Stimulated activated CD4-positive, alpha-beta T cell treated with anti-CD3 and anti-CD28 coated beads, Interleukin-1b, Interleukin-23, amount 100 ng/mL, for 1 hour (primary cell): ENCODE measurements at places on chromosomes 2 and 18.

GRCh38 chr2:161344692-161345091, 36.5 kb downstream of the PSMD14 start:
- DNase-seq = no peak

DNA sequence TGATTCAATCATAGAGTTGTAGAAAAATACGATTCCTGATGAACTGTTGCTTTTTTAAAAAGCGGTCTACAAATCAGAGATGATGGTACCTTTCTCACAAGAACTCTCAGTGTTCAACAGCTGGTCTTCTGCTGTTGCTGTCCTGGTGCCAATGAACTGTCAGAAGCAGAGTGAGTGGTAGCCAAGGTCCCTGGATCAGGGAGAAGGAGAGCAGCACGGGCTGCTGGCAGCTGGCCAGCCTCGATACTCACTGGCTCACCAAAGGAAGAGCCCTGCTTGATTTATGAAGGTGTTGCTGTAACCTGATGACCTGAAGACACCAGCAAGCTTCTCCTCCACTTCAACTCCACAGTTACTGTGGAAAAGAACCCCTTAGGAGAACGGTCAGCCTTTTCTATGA, 300.8 kb upstream of the SOX11 start:
- DNase-seq = no peak

- DNase-seq = no peak
These were observed 11.5 kb downstream of the NPC1 start for GRCh38 chr18:23574611-23575308.

GRCh38 chr2:28617502-28618184, 121.8 kb downstream of the PLB1 start:
- DNase-seq = no peak

- no peak for DNase-seq
These were observed 149.2 kb downstream of the ARHGAP28 start for GRCh38 chr18:6878556-6879297.

DNA sequence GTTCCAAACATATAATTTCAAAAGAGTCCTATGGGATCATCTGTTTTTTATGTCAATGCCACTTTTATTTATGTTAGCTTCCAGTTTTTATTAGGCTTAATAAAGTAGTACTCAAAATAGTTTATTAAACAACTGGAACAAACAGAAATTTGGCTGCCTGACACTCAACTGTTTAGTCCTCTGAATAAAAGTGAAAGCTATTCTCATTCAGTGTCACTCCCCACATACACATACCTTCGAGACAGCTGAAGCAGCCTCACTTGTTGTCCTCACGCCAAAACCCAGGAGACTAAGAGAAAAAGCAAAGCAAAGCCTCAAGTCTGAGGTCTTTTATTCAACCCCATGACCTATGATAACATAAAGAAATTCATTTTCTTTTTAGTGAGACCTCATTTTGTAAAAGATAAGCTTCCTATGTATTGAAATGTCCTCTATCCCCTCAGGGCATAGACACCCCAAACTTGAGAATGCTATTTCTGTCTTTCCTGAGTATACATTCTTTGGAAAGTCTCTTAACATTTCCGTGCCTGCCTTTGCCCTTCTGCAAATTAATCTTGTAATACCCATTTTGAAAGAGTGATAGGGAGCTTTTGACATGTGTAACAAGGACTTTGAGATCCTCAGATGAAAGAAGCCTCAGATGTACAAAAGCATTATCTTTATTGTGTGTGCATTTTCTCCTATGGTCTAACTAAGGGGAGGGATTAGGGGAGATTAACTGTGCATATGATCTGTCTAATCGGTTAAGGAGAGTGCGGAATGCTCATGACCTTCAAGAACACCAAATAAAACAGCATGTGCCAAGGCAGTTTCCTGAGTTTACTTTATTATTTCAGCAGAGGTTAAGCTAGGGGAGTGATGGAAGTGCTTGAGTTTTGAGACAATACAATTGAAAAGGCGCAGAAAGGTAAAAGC, 1523.7 kb upstream of the PIK3C3 start:
- no peak for DNase-seq

DNA sequence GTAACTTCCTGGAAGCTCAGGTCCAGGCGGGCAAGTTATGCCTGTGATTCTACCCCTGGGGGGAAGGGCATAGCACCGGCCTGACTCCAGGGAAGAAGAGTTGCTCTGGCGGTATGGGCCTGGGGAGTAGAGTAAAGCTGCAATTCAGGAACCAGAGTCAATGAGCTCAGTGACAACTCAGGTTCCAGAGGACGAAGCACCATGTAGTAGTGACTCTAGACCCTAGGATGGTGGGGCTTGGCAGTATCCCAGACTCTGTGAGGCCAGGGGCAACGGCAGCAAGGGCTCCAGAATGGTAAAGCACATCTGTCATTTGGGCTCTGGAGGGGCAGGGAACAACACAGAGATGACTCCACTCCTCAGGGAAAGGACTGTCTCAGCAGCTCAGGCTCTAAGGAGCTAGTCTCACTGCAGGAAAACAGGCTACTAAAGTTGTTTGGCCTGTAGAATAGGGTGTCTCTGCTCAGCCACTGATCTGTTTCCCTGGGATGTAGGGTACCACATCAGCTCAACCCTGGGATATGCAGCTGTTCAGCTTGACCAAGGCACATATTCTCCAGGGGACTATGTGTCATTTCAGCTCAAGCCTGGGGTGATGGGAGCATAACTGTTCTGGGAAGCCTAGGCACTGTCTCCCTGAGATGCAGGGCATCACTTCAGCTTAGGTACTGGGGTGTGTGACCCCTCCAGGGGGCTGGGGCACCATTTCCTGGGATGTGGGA, 36.2 kb upstream of the RHOB start:
- no peak for DNase-seq

GRCh38 chr2:141506135-141506534, 624.7 kb downstream of the LRP1B start:
- no peak for DNase-seq

DNA sequence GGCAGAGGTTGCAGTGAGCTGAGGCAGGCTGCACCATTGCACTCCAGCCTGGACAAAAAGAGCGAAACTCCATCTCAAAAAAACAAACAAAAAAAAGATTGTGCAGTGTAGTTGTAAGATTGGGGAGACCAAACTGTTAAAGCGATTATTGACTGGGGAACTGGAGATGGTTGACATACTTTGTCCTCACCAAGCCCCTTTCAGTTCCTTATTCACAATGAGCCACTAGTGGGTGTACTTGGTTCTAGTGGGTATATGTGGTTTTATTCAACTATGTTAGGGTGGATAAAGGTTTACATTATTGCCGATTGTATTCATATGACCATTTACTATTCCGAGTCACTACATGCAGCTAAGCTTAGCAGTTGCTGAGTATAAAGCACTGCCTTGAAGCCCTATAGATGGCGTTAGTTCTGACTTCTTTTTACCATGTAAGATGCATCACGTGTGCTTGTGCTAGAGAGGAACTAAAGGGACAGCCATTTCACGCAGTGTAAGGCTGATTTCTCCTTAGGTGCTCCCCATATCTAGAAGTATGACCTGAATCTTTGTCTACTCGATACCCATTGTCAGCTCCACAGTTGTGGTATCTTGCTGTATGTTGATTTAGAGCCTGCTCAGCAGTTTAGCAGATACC, 12.1 kb downstream of the EIF4E2 start:
- DNase-seq = no peak

- no peak for DNase-seq
These were observed 105.4 kb upstream of the PIK3C3 start for GRCh38 chr18:41849632-41850031.

- DNase-seq = no peak
These were observed 1.5 kb downstream of the GALR1 start for GRCh38 chr18:77250926-77251729.

DNA sequence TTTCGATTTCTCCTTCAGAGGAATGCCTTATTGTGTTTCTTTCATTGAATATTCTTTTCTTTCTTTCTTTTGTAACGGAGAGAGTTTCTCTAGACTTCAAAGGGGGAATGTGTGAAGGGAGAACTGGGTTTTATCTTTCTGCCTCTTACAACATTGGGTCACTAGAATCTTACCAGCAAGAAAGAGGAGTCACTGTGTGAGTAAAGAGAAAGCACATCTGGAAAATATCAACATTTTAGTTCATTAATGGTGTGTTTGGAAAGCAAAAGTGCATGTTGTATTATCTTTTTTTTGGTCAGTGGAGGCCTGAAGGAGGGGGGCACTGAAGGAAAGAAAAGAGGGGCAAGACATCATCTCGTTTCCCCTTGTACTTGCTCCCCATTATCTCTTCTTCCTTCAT, 86.6 kb upstream of the THOC1 start:
- DNase-seq = no peak

- no peak for DNase-seq
These were observed 24.9 kb downstream of the TRAPPC12 start for GRCh38 chr2:3404349-3404894.

GRCh38 chr2:18455236-18455862, 105.1 kb downstream of the RDH14 start:
- no peak for DNase-seq

GRCh38 chr2:72003124-72003523, 144.5 kb downstream of the CYP26B1 start:
- no peak for DNase-seq

DNA sequence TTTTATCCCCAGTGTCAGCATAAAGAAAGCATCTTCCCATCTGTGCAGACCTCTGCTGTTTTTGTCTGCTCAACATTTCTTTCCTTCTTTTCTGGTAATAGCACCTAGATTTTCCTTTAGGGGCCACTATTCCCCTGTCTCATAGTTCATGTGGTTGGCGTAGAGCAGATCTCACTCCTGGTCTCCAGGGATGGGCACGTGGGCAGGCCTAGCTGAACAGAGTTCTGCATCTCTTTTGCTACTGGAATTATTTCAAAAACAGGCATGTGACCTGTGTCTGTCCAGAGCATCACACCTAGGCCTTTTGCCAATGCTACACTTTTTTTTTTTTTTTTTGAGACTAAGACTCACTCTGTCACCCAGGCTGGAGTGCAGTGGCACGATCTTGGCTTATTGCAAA, 17.7 kb upstream of the ICOS start:
- no peak for DNase-seq

DNA sequence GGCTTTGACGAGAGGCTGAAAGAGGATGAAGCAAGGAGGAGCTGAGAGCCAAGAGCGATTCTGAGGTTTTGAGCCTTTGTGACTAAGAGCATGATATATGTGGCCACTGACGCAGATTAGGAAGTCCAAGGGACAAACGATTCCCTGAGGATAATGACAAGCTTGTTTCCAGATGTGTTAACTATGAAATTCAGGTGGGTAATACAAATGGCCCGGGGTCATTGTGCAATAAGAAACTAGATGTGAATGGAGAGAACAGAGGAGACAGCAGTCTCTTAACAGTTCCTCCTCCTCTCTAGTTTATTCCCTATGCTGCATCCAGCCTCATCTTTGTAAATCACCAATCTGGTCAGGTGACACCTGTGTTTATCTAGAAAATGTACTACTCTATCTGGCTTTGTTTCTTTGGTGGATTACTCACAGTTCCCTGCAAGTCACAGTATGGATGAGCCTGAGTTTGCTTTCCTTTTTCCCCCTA, 84.2 kb downstream of the SOCS6 start:
- DNase-seq = no peak

- no peak for DNase-seq
These were observed 5.3 kb downstream of the ONECUT2 start for GRCh38 chr18:57440331-57441070.
